ENCODE measurements at places on chromosomes 2 and 18. TPM values are rescaled to one million over a fixed set of nuclear protein-coding genes. Genes with fewer than 3 reads are reported as not detected.

DNA sequence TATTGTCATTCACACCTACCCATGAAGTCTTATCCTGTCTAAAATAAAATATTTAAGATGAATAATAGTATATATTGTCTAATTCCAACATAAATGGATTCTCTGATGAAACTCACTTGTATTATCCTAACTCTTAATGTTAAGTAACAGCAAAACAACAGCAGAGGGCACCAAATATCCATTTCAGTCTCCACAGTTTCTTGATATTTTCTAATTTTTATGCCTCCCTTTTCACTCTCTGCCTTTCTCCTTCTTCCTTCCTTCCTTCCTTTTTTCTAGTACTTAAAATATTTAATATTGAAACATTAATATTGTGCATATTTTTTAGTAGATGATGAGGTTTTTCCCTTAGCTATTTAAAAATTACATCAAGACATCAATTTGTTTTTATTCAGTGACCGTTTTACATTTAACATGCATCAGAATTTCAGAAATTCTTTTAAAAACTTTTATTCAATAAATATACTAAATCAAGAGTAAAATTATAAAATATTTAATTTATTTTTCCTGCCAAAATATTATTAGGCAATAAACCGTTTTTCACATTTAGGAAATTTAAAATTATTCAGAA is 97.6 kb downstream of the WDR7 start:
- DNase-seq, result peak; percentile 65

DNA sequence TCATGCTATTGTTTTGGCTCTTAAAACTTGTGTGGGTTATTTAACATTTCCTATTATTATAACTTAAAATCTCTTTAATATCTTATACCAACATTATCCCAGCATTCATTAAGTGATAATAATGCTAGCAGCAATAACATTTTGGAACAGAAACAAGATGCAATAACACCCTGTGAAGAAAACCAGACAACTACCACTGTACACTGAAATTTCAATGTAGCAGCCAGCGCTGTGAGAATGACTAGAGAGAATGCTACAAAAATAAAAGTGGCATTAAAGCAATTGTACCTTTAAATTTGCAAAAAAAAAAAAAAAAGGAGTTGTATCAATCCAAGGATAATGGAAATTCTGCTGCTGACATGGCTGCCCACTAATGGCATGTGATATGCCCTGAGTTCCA is 269.9 kb downstream of the TTC32 start:
- DNase-seq, result no peak

- no peak for DNase-seq
These were observed 214.7 kb downstream of the KLHL29 start for GRCh38 chr2:23599667-23600066.

Gene ORC2
- total RNA-seq, result 16.9 TPM

Data from lung microvascular endothelial cell (primary cell).